ENCODE measurements at places on chromosomes 16 and 17.

- DNase-seq, result no peak
Measured at GRCh38 chr17:32264140-32264799, 1.4 kb upstream of the RHBDL3 start.

GRCh38 chr16:80174416-80174815 is 366.4 kb upstream of the DYNLRB2 start:
- no peak for DNase-seq

DNA sequence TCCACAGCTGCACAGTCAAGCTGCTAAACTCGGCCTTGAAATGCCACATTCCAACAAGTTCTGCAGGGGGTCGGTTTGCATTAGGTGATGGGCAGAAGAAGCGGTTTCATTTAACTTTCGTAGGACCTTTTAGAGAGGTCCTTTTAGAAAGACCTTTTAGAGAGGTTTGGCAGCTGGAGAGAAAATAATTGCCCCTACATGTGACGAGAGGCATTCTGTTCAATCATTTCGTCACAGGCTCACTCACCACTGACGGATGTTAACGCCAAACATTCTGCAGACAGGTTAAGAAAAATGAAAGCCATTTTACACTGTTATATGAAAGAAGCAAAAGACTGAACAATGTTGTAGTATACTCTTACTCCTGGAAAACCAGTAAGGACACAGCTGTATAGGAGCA is 76.5 kb upstream of the ZNF423 start:
- no peak for DNase-seq

GRCh38 chr17:73933871-73934270 is 269.6 kb upstream of the RPL38 start:
- DNase-seq, result no peak

GRCh38 chr16:19613834-19614233 is 58.3 kb downstream of the VPS35L start:
- DNase-seq, result no peak

DNA sequence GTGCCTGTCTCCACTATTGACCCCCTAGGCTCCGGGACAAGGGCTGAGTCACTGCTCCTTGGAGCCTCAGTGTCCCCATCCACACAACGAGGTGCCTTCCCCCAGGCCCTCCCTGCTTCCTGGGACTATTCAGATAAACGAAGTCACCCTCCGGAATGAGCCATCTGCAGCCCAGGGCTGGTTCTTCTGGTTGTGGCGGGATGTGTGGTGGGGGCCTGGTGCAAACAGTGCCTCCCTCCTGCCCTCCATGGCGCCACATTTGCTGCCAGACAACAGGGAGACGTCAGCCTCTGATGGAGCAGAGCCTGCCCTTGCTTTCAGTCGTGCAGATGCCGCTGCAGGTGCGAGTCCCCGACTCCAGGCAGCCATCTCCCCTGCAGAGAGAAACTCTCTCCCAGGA is 5.1 kb upstream of the KRT16 start:
- DNase-seq, result no peak

- DNase-seq, result no peak
Measured at GRCh38 chr16:15604460-15605440, 38.2 kb downstream of the MARF1 start.

DNA sequence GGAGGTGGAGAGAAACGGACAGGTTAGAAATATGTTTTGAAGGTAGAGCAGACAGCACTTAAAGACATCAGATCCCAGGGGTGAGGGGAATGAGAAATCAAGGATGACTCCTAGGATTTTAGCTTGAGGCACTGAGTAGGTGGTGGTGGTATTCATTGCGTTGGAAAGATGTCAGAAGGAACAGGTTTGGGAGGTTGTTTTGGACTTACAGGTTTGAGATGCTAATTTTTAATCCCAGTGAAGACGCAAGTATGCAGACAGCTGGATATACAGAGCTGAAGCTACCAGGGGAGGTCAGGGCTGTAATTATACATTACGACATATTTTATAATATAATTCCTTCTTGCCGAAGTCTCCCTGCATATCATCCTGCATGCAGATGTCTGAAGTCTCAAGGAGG is 433.3 kb downstream of the XYLT1 start:
- no peak for DNase-seq

GRCh38 chr16:48317026-48317425 is 68.2 kb downstream of the SIAH1 start:
- no peak for DNase-seq

- DNase-seq, result no peak
Measured at GRCh38 chr17:9577373-9577709, 899 bp downstream of the CFAP52 start.

GRCh38 chr17:29555840-29556239 is 11.0 kb downstream of the ABHD15 start:
- peak; percentile 57 for DNase-seq

GRCh38 chr17:73519714-73520368 is 124.4 kb downstream of the SDK2 start:
- no peak for DNase-seq

DNA sequence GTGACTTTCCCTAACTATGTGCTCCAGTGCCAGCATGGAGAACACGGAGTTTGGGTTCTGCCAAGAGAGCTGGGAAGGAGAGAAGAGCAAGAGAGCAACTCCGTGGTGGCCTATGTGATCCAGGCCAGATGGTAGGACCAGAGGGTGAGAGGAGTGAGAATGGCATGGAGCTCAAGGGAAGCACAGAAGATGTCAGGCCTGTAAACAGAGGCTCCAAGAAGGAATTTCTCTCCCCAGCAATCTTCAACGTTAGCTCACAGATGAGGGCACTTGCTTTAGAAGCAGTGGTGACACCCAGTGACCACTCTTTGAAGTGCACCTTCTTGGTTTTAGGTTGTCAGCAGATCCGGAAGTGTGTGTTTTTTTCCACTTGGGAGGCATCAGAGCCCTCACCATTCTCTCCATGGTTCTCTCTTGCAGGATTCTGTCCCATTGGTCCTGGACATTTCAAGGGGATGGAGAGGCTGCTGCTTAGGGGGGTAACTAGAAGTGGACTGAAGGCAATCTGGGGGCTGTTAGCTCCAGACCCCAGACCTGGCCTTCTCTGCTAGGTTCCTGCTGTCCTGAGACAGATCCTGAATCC is 18.1 kb upstream of the TMEM98 start:
- DNase-seq, result peak; percentile 81

- DNase-seq, result no peak
Measured at GRCh38 chr16:11389631-11390565, 44.6 kb downstream of the RMI2 start.

DNA sequence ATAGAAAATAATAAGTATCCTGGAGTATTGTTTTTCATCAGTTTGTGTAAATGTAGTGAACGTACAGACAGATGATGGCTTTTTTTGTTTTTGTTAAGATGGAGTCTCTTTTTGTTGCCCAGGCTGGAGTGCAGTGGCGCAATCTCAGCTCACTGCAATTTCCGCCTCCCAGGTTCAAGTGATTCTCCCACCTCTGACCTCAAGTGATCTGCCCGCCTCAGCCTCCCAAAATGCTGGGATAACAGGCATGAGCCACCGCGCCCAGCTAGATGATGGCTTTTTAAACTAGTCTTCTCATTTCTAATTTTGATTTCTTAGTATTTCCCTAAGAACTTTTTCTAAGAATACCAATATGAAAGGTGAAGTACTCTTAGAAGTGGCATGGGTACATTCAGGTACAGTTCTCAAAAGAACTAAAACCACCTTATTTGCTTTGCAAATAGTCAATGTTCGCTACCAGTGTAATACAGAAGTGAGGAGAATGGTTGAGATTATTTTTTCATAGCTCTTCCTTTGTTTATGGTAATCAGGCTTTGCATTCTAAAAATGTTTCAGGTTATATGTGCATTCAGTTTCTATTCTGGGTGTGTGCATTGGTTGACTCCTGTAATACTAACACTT is 34.2 kb downstream of the TTC19 start:
- DNase-seq, result no peak

- no peak for DNase-seq
Measured at GRCh38 chr17:69761767-69762321, 313.2 kb upstream of the KCNJ16 start.

- no peak for DNase-seq
Measured at GRCh38 chr16:66904846-66905632, 13.6 kb downstream of the CDH16 start.

GRCh38 chr17:59490216-59490615 is 75.2 kb upstream of the DHX40 start:
- DNase-seq, result no peak

DNA sequence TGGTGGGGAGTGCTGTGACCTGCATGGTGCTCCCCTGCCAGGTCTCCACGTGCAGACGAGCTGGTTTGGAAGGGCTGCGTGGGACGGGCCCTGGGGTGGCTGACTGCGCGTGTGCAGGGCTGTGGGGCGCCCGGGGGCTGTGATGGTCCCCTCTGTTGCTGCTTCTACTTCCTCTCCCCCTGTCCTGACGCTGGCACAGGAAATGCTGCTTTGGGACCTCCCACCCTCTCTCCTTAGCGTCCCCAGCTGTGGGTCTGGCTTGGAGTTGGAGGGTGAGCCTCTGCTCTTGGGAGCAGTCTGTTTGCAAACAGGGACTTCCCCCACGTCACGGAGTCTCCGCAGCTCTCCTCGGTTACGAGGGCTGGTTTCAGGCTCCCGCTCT is 35.2 kb downstream of the TSC2 start:
- peak; percentile 80 for DNase-seq

- peak; percentile 75 for DNase-seq
Measured at GRCh38 chr17:2904135-2904534, 107.9 kb downstream of the RAP1GAP2 start.

DNA sequence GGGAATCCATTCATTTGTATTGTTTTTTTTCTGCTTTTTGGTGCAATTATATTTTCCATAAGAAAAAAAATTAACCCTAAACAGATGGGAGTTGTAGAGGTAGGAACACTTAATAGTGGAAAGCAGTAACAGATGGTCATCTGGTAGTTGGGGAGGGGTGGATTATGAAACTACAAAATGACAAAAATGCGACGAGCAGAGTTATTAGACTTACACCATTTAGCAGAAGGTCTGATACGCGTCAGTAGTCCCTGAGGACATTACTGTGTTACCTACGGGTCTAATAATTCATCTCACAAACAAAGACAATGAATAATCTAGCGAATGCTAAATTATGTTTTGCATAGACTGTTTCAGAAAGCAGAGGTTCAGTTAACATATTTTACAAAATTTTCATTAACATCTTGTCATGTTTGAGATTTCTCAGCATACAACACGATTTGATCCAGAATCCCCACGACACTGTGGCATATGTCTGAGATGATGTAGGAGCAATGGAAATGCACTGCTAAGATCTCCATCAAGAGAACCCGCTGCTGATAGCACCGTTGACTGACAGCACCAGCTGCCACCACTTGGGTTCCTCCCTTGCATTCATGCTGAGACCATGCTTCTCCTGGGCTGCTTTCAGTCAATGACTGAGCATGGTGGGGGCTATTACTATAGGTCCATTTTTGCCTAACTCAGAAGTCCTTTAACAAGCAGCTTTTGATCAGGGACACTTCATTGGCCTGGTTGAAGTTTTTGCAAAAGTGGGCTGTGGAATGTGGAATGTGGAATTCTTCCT is 182.2 kb upstream of the CPHXL start:
- DNase-seq, result no peak

- no peak for DNase-seq
Measured at GRCh38 chr16:68281368-68282063, 17.2 kb downstream of the SLC7A6 start.

DNA sequence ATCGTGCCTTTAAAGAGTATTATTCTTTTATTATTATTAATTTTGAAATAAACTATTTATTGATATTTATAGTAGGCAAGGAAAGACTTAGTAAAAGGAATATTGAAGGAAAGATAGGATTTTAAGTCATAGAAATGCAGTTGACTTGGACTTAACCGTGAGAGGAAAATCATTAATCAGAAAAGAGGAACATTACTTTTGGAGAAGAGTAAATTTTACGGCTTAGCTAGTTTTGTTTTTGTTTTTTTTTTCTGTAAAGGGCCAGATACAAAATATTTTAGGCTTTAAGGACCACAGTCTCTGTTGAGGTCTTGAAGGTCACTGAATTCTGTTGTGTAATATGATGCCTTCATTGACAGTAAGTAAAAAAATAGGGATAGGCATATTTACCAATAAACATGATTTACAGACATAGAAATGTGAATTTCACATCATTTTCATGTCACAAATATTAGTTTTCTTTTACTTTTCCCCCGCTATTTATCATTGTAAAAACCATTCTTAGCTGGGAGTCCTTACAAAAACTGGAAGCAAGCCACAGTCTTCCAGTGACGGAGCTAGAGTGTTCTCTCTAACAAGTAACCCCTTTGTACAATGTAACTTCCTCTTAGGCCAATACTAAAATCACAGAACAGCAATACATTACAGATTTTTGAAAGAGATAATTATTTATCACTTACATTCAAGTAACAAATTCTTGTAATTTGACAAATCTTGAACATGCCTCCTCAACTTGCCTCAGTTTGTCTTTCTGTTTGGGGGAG is 2.3 kb upstream of the KCNJ16 start:
- no peak for DNase-seq

DNA sequence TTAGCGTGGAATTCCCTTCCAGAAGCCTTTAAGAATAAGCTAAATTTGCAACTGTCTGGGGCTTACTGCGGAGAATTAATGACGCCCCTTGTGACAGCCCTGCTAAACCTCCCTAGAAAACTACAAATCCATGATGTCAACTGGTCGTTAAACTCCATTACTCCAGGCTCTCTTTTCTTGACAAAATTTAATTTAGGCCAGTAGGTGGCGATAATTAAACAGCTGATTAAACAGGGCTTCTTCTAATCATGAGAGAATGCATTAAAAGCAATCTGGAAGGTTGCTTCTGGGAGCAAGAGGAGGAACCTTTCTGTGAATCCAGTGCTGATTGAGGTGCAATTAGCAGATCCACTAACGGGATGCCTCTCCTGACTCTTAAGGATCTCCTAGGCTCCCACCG is 8.1 kb upstream of the NLRP1 start:
- peak; percentile 81 for DNase-seq

- DNase-seq, result no peak
Measured at GRCh38 chr16:85265161-85265784, 153.0 kb upstream of the CIBAR2 start.

GRCh38 chr16:14487579-14487978 is 142.5 kb downstream of the PARN start:
- DNase-seq, result no peak

- no peak for DNase-seq
Measured at GRCh38 chr17:8393470-8394231, 4.0 kb downstream of the RNF222 start.

GRCh38 chr17:67682196-67682595 is 35.5 kb upstream of the NOL11 start:
- DNase-seq, result no peak
